ENCODE measurements at places on chromosomes 1 and 21. TPM values are rescaled to one million over a fixed set of nuclear protein-coding genes. Genes with fewer than 3 reads are reported as not detected.

Gene ADORA3
- total RNA-seq, result not detected

Gene AMY1A
- total RNA-seq, result not detected

Gene C1orf167
- total RNA-seq, result not detected

Gene LIN28A
- not detected for total RNA-seq

Gene PALMD
- not detected for total RNA-seq

Gene SPATA17
- 0.14 TPM for total RNA-seq

Gene NTRK1
- total RNA-seq, result 4.4 TPM

Gene NBPF6
- total RNA-seq, result not detected

Gene RAB7B
- not detected for total RNA-seq

Gene TFF1
- not detected for total RNA-seq

Gene LCE2D
- total RNA-seq, result not detected

Gene FAM72A
- 42.2 TPM for total RNA-seq

Gene LCE2B
- not detected for total RNA-seq

Gene MAP10
- 1.4 TPM for total RNA-seq

Gene TMEM240
- total RNA-seq, result 0.46 TPM

Gene SLC30A1
- total RNA-seq, result 2.9 TPM

Gene MROH9
- total RNA-seq, result not detected

Gene SLC2A5
- total RNA-seq, result not detected

Gene SLAMF9
- not detected for total RNA-seq

Gene RGS13
- not detected for total RNA-seq

Gene CASZ1
- total RNA-seq, result 4.0 TPM

Gene TP73
- total RNA-seq, result 0.32 TPM

Gene AUNIP
- 9.6 TPM for total RNA-seq

Gene IARS2
- total RNA-seq, result 86.6 TPM
